ENCODE measurements at places on chromosomes 1 and 21.

- DNase-seq = no peak
Observed at GRCh38 chr1:100304921-100305320, 38.9 kb downstream of the RTCA start.

DNA sequence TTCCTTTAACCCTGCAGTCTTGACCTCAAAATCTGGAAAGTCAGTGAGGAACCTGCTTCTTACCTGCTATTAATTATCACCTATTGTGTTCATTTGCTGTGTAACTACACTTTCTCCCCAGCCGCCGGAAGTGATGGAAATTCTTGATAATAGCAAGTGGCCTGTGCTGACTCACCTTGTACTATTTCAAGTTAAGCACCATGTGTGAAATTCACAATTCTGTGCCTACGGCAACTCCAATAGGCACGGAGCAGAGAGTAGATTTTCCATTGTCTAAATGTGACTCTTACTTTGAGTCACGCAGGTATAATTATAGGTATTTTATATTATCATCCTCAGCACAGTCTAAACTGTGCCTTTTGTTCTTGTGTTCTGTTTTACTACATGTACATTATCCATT, 466.8 kb downstream of the KIF26B start:
- no peak for DNase-seq

- no peak for DNase-seq
Observed at GRCh38 chr1:229841230-229841629, 215.2 kb downstream of the URB2 start.

- no peak for DNase-seq
Observed at GRCh38 chr1:93576346-93576745, 105.3 kb downstream of the BCAR3 start.

- no peak for DNase-seq
Observed at GRCh38 chr1:18751425-18751824, 108.0 kb downstream of the TAS1R2 start.

DNA sequence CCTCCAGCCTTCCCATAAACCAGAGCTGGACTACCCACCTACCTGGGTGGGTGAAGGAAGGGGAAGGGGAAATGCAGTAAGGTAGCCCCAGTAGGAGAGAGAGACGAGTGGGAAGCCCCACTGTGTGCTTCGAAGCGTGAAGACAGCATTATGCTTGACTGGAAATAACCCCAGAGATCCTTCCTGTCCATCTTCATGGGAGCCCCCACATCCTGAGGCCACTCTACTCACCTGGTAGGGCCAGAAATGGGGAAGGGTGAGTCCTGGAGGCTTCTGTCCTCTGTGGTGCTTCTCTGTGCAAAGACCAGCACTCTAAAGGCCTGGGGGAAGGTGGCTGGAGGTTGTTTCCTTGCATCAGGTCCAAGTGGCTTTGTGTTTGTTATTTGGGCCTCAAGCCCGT, 10.0 kb upstream of the RASSF5 start:
- DNase-seq = no peak
